Large intestine (tissue), 12 donors: ENCODE measurements at places on chromosomes 1 and 21. TPM values are rescaled to one million over a fixed set of nuclear protein-coding genes. Genes with fewer than 3 reads are reported as not detected.
A peak's percentile ranks its signal among the peaks of the same experiment; 100 is the strongest.

The CACNA1S gene
- polyA plus RNA-seq: 0.15 TPM

GRCh38 chr1:214673576-214673975 is 70.6 kb downstream of the CENPF start:
- DNase-seq: no peak

GRCh38 chr1:9295884-9296283 is 3.2 kb downstream of the SPSB1 start:
- peak; percentile 57 for DNase-seq

DNA sequence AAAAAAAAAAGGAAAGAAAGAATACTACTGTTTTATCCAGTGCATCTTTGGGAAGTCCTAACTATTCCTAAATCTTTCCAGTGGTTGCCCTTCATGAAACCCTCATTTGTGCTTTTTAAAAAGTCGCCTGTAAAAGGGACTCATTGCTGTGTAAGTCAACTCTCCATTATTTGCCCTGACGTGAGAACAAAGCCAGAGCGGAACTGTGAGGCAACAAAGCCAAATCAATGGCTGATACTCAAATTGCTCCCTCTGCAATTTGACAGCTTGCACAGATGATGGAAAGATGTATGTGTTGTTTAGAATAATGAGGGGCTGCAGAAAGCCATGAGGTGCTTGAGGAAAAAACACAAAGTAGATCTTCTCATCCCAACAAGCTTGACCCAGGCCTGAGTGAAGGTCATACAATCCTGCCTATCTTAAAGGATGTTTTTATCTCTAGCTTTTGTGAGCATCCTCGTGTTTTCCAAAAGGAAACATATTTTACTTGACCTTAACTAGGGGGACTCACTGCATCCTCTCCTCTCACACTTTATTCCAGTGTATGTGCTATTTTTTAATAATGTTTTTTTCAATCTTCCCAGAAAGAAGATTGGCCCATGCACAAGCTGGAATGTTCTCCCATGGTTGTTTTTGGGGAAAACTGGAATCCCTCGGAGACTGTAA is 33.4 kb downstream of the SMYD2 start:
- no peak for DNase-seq

- no peak for DNase-seq
These were observed 10.3 kb upstream of the TTF2 start for GRCh38 chr1:117049857-117050256.

GRCh38 chr1:67843746-67844145 is 10.5 kb upstream of the GNG12 start:
- DNase-seq: no peak

GRCh38 chr1:43056981-43057391 is 98.3 kb upstream of the SLC2A1 start:
- no peak for DNase-seq
